ENCODE measurements at places on chromosomes 11 and 22.
A peak's percentile ranks its signal among the peaks of the same experiment; 100 is the strongest.

GRCh38 chr11:71929491-71929890 lies 645 bp downstream of the RNF121 start:
- H3K36me3 ChIP-seq: peaks cover 50% of the 10 kb centered on the region
- DNase-seq: no peak
- no peaks in the 10 kb centered on the region for H3K27me3 ChIP-seq
- H3K4me1 ChIP-seq: peaks cover 60% of the 10 kb centered on the region
- peak overlapping the region; percentile 99 for H3K27ac ChIP-seq
- H3K4me3 ChIP-seq: peak overlapping the region; percentile 97

DNA sequence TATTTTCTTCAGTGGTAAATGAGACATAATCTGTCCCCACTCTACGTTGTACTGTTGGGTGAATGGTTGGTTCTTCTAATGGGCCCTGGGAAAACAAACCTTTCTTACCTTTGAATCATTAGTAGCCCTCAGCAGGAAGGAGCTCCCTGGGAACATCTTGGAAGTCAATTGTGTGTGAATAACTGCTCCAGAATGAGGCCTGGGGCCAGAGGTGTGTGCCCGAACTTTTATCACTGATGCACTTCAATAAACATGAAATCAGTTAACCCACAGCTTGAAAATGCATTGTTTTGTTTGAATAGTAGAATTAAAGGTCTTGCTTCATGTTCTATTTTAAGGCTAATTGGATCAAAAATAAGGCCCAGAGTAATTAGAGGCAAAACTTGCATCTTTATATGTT lies 67.1 kb downstream of the NAV2 start:
- peaks cover 51% of the 10 kb centered on the region for H3K27me3 ChIP-seq
- H3K36me3 ChIP-seq: no peaks in the 10 kb centered on the region
- H3K4me3 ChIP-seq: no peak overlapping the region
- peaks cover 10% of the 10 kb centered on the region for H3K4me1 ChIP-seq
- H3K27ac ChIP-seq: no peak overlapping the region

GRCh38 chr11:101885631-101886030 lies 29.2 kb upstream of the CEP126 start:
- DNase-seq: no peak
- no peak overlapping the region for H3K4me3 ChIP-seq
- H3K27ac ChIP-seq: no peak overlapping the region
- H3K36me3 ChIP-seq: no peaks in the 10 kb centered on the region
- no peaks in the 10 kb centered on the region for H3K4me1 ChIP-seq

DNA sequence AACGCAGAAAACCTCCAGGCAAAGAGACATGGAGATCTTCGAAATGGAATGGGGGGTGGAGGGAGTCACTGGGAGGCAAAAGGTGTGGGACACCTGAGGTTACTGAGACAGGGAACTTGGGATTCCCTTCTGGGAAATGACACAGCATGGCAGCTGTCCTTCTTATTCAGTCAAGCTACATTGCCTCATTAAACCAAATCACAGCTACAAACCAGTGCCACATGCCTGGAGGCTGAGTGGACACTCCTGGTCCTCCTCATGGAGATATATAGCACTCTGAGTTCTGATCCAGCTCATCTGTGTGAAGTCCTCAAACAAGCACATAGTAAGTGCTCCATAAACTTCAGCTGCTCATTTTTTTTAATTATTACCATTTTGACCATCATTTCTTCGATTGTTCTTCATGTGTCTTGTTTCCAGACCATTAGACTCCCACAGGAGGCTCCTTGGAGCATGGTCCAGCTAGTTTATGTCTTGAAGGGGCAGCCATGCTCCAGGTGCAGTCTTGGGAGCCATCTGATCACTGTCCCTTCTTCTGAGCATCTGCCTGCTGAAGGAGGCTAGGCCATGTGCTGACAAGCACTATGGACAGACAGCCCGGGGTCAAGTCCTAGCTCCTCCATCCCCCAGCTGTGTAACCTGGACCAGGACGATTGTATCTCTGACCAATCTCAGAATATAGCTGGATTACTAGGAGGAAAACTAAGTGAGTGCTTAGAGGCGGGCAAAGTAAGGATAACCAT lies 9.7 kb upstream of the FXYD2 start:
- H3K36me3 ChIP-seq: no peaks in the 10 kb centered on the region
- H3K4me3 ChIP-seq: no peak overlapping the region
- no peaks in the 10 kb centered on the region for H3K27me3 ChIP-seq
- peaks cover 27% of the 10 kb centered on the region for H3K4me1 ChIP-seq

DNA sequence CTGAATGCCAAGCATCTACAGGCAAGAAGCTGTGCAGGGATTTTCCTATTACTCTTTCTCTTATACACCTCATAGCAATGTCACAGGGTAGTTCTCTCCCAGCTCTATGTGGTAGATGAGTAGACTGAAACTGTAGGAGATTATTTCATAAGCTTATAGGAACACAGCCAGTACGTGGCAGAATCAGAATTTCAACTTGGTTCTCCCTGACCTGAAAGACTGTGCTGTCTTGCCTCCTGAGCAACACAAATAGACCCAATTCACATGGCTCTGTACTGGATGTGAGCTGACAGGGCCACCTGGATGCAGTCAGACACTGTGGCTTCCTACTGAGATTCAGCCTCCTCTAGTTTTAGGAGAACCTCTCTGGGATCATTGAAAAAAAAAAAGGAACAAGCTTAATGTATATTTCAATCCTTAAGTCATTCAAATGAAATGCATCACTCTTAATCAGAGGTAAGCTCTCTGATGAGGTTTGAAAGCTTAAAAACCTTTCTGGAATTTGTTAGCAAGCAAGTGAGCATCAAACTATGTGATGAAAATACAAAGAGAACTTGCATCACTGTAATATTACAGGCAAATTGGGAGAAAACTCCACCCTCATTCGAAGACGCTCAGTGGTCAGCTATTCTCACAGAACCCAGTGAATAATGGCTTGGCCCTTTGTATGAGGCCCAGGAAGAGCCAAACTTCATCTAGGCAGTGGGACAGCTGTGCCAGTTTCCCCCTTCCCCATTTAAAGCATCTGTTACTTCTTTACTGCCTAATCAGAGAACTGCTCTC lies 1039.3 kb downstream of the NTM start:
- H3K36me3 ChIP-seq: no peaks in the 10 kb centered on the region
- no peak overlapping the region for H3K4me3 ChIP-seq
- no peaks in the 10 kb centered on the region for H3K27me3 ChIP-seq

- no peak overlapping the region for H3K4me3 ChIP-seq
- peaks cover 14% of the 10 kb centered on the region for H3K36me3 ChIP-seq
- no peaks in the 10 kb centered on the region for H3K27me3 ChIP-seq
- no peak for DNase-seq
- no peaks in the 10 kb centered on the region for H3K4me1 ChIP-seq
- no peak overlapping the region for H3K27ac ChIP-seq
Observed at GRCh38 chr11:9899676-9900075, 235.8 kb downstream of the SWAP70 start.

GRCh38 chr22:36160499-36160942 lies at the start of gene APOL3:
Gene APOL3 (minus strand): TSS chr22:36160755. CDS start chr22:36149055, 11,700 bp downstream.
- H3K36me3 ChIP-seq: peaks cover 20% of the 10 kb centered on the region
- peak within 1 kb of the TSS; percentile 91 for H3K27ac ChIP-seq
- peak; percentile 63 for DNase-seq
- H3K27me3 ChIP-seq: no peaks in the 10 kb centered on the region
- peaks cover 96% of the 10 kb centered on the region for H3K4me1 ChIP-seq

- DNase-seq: no peak
- H3K27ac ChIP-seq: no peak overlapping the region
- H3K36me3 ChIP-seq: peaks cover 45% of the 10 kb centered on the region
- H3K27me3 ChIP-seq: no peaks in the 10 kb centered on the region
- no peak overlapping the region for H3K4me3 ChIP-seq
Observed at GRCh38 chr11:28231475-28231874, 123.3 kb downstream of the METTL15 start.

DNA sequence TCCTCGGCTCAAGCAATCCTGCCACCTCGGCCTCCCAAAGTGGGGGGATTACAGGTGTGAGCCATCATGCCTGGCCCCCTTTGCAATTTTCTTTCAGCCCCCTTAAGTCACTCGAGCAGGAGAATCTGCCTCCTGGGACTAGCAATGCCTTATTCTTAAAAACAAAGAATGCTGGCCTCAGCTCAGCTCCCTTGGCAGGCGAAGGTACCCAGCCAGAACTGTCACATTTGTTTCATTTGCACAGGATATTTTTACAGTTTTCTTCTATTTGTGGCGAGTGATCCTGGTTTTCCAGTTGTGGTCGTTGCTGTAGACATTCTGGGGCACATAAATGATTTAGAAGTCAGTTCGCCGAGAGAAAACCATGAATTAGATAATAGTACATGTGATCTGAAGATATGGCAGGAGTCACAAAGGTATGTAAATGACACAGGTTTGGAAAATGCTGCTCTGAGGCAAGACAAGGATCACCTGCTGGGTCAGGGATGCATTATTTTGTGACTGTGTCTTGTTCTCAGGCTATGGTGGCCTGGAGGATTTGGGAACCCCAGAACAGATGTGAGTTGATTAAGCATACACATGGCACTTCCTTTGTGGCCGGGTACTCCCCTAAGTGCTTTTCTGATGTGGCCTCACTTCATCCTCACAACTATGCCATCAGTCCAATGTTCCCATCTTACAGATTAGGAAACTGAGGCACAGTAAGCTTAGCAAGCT lies 51.2 kb upstream of the SLC22A12 start:
- H3K4me3 ChIP-seq: no peak overlapping the region
- H3K27ac ChIP-seq: no peak overlapping the region
- no peaks in the 10 kb centered on the region for H3K4me1 ChIP-seq
- H3K36me3 ChIP-seq: no peaks in the 10 kb centered on the region

Measured in activated T-cell treated with anti-CD3 and anti-CD28 coated beads, Interleukin-2, amount 50 U/mL, for 24 hours (primary cell).